ENCODE measurements at places on chromosomes 7 and 10. TPM values are rescaled to one million over a fixed set of nuclear protein-coding genes. Genes with fewer than 3 reads are reported as not detected.

DNA sequence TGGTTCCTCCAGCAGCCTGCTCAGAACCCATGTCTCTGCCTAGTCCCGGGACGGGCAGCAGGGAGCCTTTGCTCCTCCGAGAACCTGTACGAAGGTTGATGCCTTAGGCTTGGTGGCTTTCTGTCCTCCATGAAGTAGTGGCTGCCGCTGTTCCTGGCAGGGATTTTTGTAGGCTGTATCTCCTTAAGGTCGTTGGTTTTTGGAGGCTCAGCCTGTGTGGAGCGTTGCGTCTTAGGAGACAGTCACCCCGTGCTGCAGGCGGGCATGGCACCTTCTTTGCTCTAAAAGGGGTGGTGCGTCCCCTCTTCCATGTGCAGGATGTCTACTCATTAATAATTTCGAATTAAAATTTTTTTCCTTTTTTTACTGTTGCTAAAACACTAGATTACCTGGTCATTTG is 92.5 kb downstream of the TRRAP start:
- no peaks in the 10 kb centered on the region for H3K27me3 ChIP-seq
- no peak for DNase-seq
- no peaks in the 10 kb centered on the region for H3K4me1 ChIP-seq
- peaks cover 84% of the 10 kb centered on the region for H3K36me3 ChIP-seq
- no peak overlapping the region for H3K27ac ChIP-seq

GRCh38 chr10:94217411-94217810 is 145.3 kb downstream of the NOC3L start:
- no peak overlapping the region for H3K27ac ChIP-seq
- no peaks in the 10 kb centered on the region for H3K27me3 ChIP-seq
- H3K36me3 ChIP-seq: no peaks in the 10 kb centered on the region

GRCh38 chr10:131943021-131943814 is 38.5 kb downstream of the BNIP3 start:
- H3K27me3 ChIP-seq: no peaks in the 10 kb centered on the region
- H3K4me1 ChIP-seq: no peaks in the 10 kb centered on the region
- DNase-seq: peak; percentile 15
- H3K27ac ChIP-seq: no peak overlapping the region
- H3K36me3 ChIP-seq: peaks cover 47% of the 10 kb centered on the region

DNA sequence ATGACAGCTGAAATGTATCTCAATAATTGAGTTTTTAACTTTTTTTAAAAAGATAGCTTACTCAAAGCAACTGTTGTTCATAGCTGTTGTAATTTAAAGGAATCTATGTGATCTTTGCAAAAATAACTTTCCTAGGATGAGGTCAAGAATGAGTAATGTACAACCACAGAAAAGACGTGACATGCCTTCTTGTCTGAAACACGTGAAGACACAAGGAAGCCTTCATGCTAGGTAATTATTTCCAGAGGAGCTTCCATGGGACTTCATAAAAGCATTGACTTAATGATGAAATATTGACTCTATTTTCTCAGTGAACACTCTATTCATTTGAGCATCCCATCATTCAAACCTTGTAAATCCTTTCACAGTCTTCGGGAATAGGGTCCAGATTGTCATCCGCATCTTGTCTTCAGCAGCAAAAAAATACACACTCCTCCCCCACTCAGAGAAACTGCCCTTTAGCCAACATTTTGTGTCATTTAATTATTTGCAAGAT is 528.0 kb downstream of the NRG3 start:
- H3K27me3 ChIP-seq: no peaks in the 10 kb centered on the region
- H3K27ac ChIP-seq: no peak overlapping the region
- H3K4me1 ChIP-seq: no peaks in the 10 kb centered on the region
- no peak for DNase-seq

DNA sequence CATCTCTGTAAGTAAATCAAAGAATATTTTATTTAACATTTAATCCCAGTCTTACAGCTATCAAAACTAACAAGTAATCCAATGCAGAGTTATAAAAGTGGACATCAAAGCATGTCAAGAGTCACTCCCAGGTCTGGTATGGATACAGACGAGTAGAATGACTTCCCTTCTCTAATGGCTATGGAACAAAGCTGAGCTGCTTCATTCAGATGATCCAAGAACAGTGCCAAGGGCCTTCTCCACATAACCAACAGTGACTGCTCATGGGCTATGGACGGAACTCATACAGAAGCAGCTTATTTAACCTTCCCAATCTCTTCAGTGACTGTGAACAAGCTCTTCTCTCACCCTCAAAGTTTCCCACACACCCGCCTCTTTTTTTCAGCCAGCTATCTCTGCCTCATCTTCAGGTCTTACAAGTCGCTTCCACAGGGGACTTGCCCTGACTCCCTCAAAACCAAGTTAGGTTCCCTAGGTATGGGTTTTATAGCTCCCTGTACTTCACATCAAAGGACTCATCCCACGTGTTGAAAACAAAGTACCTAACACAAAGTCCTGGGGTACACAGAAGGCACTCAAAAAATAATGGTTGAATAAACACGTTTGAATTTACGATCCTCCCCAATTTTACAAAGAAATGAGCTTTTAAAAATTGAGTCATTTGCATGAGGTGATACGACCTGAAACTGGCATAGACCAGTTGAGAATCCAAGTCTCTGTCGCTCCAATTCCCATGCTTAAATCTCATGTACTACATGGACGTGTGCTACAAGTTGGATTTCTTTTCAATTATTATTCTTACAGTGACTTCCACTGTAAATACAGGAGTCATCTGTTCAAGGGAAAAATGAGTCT is 3.1 kb downstream of the USP6NL start:
- DNase-seq: no peak
- no peaks in the 10 kb centered on the region for H3K36me3 ChIP-seq
- H3K27ac ChIP-seq: no peak overlapping the region
- H3K27me3 ChIP-seq: no peaks in the 10 kb centered on the region

DNA sequence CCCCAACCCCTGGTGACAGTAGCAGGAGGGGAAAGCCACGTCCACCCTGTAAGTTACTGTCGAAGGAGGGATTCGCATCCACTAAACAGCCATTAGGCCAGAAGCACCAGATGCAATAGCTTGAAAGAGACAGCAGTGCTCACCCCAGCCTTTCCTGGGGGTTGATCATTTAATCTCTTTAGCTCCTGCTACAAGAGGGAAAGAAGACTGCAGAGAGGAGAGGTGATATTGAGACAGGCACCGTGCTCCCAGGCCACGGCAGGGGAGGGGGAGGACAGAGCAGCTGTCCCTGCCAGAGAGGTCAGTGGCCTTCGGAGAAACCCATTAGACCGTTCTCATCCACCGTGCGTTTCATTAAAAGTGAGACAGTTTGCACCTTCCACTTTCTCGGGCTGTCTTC is 148.3 kb downstream of the CDH23 start:
- no peaks in the 10 kb centered on the region for H3K27me3 ChIP-seq
- no peak overlapping the region for H3K27ac ChIP-seq
- H3K36me3 ChIP-seq: no peaks in the 10 kb centered on the region
- DNase-seq: no peak
- no peak overlapping the region for H3K4me3 ChIP-seq
- no peaks in the 10 kb centered on the region for H3K4me1 ChIP-seq

The VSTM4 gene
- total RNA-seq: not detected

Measured in CD4-positive, alpha-beta memory T cell (primary cell).